ENCODE measurements at places on chromosomes 2 and 18.

DNA sequence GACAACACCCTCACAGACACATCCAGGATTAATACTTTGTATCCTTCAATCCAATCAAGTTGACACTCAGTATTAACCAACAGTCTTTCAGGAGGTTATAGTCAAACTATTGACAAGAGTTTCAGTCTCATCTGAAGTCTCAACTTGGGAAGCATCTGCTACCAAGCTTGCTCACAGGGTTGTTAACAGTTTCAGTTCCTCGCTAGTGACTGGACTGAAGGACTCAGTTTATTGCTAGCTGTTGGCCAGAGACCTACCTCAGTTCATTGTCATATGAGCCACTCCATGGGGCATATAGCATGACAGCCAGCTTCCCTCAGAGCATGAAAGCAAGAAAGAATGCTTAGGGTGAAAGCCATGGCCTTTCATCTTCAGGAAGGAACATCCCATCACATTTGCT lies 228.6 kb downstream of the EPHA4 start:
- DNase-seq = no peak

DNA sequence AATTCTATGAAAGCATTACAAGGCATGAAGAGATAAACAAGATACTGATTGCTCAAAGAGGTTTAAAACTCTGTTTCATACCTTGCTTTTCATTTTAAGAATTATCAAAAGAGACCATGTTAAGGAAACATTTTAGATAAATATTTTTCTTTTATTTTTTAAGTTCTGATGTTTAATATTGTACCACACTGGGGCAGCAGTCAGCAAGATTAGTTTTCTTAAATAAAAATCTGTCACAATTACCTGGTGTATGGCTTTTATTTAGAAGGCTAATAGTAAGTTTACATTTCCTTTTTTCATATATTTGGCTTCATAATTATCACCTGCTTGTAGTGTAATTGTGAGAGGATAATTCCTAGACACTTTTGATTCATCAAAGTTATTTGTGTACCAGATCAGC lies 46.4 kb downstream of the ZNF804A start:
- DNase-seq = peak; percentile 31

DNA sequence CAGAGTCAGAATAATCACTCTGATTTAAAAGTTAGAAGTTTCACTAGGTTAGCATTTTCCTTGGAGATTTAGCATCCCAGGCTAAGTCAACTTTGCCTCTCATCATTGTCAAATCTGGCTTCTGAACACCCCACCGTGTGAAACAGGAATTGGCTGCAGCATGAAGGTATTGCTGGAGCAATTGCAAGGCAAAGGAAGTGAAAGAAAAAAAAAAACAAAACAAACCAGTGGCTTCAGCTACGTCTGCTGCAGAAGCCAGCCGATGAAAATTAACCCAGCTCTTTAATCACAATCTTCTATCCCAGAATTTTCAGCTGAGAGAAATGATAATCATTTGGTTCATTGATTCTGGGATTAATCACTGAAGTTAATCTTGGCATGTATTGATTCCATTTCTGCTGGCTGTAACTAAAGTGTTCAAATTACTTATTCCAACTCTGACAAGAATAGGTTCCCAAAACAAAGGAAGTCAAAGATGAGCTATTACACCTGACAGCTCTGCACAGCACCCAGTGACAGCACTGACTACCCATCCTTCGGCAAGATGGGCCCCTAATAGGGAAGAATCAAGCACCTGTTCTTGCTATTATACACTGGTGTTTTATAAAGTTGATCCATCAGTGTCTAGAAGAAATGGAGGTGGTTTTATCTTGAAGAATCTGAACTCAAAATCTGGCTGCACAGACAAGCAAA lies 42.7 kb upstream of the REG3G start:
- no peak for DNase-seq

GRCh38 chr2:60316381-60317033 lies 236.9 kb downstream of the BCL11A start:
- no peak for DNase-seq

GRCh38 chr18:38526922-38527321 lies 961.3 kb upstream of the CELF4 start:
- no peak for DNase-seq

DNA sequence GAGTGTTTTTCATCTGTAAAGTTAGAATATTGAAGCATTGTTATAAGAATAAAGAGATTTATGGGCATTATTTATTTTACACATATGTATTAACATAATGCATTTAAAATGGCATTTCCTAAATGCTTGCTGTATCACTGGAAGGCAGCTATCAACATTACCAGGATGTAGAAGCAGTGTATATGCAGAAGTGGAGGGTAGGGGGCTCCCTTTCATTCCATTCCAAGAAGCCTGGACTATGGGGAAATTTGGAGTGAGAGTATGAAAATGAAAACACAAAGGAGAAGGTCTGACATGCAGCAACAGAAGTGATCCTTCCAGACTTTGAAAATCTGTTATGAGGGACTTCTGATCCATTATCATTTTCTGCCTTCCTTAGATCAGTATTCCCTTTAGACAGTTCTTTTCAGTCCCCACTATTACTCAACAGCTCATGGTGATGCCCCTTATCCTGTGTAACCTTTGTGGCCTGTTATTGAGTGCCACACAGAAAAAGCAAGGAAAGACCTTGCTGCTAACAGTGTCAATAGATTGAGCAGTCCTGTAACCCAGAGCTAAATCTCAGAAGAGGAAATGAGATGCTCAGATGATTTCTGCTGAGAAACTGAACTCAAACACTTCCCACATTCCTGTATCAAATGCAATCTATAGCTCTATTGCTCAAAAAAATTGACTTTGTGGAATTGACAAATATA lies 216.6 kb downstream of the HNMT start:
- DNase-seq = no peak

- no peak for DNase-seq
Measured at GRCh38 chr2:157318884-157319283, 6.7 kb downstream of the ERMN start.

DNA sequence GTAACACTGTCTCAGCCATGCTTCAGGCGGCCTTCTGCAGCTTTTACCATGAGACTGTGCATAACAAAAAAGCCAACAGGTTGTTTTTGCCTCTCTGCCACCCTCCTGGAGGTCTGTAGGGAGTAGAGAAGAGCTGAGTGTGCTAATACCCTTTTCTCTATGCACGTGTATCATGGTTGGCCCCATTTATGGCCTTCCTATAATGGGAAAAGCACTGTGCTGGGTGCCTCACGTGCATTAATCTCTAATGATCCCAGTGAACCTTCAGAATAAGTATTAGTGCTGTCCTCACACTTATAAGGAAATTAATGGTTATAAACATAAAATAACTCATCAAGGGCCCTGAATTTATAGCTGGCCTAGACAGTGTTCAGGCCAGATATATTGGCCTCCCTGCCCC lies 164.2 kb downstream of the CDH20 start:
- DNase-seq = no peak

GRCh38 chr2:160110674-160111239 lies 48.3 kb upstream of the PLA2R1 start:
- no peak for DNase-seq

DNA sequence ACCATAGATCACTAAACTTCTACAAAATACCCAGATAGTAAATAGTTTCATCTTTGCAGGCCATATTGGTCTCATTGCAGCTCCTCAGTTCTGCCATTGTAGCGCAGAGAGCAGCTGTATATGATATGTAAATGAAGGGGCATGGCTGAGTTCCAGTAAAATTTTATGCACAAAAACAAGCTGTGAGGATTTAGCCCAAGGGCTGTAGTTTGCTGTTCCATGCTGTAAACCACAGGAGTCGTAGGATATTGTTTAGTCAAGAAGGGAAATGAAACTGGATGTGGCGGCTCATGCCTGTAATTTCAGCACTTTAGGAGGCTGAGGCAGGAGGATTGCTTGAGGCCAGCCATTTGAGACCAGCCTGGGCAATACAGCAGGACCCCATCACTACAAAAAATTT lies 83.0 kb downstream of the MGAT5 start:
- no peak for DNase-seq

DNA sequence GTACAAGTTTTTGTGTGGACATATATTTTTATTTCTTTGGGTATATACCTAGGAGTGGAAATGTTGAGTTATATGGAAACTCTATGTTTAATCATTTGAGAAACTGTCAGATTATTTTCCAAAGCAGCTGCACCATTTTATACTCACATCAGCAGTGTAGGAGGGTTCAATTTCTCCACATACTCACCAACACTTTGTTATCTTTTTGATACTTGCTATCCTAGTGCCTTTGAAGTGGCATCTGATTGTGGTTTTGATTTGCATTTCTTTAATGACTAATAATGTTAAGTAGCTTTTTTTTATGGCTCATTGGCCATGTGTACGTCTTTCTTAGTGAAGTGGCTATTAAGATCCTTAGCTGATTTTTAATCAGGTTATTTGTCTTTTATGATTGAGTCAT lies 64.7 kb upstream of the SLC8A1 start:
- DNase-seq = no peak

GRCh38 chr18:44626807-44627206 lies 53.9 kb upstream of the SETBP1 start:
- no peak for DNase-seq

- DNase-seq = peak; percentile 46
Measured at GRCh38 chr2:239275847-239276831, 124.7 kb downstream of the HDAC4 start.

GRCh38 chr2:207960090-207960489 lies 65.2 kb downstream of the PLEKHM3 start:
- no peak for DNase-seq

GRCh38 chr2:227607941-227608340 lies 6.7 kb downstream of the SCYGR3 start:
- DNase-seq = no peak

DNA sequence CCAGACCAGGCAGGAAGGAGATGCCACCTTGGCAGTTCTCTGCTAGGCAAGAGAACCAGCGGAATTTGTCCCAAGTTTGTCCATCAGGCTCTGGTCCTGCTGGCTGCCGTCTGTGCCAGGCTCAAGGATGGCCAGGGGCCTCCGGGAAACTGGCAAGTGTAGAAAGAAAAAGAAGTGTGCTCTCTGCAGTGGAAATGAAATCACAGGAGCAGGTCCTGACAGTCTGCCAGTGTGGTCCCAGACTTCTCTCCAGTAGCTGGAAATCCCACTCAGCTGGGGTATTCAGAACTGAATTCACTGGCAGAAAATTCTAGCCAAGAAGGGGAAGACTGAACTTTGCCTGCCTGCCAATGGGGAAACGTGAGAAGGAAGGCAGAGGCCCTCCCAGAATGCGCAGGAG lies 91.0 kb downstream of the STPG4 start:
- no peak for DNase-seq

DNA sequence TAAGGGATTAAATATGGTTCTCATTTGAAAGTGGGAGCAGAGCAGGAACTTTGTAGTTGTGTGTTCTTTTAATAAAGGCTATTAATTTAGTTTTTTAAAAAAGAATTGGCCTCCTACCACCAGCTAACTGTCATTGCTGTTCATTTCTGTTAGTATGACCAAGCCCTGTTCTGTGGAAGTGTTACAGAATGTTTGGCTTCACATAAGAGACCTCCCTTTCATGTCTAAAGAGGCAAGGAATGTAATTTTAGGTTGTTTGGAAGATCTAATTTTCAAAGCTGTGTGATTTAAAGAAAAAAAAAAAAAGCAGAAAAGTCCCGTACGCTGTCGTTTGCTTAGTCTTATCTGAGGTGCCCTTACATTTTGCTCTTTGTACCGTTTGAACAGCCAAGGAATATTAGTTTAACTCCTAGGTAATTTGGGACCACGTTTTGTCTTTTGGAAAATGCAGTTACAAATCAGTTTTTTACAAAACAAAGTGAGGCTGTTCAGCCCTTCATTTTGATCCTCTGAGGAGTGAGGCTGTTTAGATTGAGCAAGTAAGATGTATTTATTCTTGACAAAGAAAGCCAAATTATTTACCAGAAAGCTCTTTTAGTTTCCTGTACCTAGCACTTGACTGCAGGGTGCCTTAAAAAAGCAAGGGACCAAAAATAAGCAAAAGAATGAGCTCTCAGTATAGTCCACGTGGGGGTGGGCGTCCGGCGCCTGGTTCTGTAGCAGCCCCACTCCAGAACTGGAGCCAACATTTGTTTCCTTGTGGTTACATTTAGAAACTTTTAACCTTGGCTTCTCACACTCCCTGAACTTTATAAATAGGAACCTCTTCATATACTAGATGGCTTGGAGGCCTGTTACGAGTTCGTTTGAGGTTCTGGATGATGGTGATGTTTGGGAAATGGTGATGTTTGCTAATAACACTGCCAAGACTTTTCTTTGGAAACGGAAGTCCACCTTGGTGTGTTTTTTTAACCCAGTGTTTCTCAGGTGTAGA lies 136.2 kb downstream of the FMNL2 start:
- DNase-seq = no peak

DNA sequence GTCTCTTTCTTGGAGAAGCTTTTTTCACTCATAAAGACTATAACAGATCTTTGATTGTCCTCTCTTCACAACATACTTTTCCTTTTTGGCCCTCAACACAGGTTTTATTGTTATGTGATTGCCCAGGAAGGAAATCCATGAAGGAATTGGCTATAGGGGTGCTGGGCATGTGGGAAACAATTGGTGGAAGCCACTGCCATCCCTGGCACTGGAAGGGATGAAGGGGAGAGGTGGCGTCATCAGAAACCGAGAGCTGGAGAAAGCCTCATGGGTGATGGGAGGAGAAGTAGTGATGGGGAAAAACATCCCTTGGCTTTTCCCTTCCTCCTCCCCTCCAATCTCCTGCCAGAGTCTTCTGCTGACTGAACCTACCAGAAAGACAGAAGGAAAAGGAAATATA lies 106.2 kb downstream of the SPOPL start:
- DNase-seq = no peak

GRCh38 chr2:179751163-179751809 lies 110.1 kb downstream of the ZNF385B start:
- peak; percentile 45 for DNase-seq

DNA sequence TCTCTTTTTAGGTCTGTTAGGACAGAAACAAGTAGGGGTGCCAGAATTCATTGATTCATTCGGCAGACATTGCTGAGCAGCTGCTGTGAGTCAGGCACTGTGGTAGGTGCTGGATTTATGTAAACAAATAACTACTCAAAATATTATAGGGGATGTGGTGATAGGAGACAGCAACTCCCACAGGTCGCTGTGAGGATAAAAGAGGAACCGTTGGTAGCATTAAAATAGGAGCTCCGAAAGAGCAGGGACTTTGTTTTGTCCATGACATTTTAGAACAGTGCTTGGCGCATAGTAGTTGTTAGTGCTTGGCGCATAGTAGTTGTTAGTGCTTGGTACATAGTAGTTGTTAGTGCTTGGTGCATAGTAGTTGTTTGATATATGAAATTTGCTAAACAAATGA lies 29.2 kb downstream of the ATP6V1C2 start:
- DNase-seq = peak; percentile 3

- DNase-seq = peak; percentile 2
Measured at GRCh38 chr2:38875227-38875575, 533 bp downstream of the DHX57 start.

- DNase-seq = peak; percentile 52
Measured at GRCh38 chr2:55431982-55432627, 12.4 kb upstream of the CCDC88A start.

- peak; percentile 79 for DNase-seq
Measured at GRCh38 chr2:119240311-119241204, 16.9 kb downstream of the STEAP3 start.

DNA sequence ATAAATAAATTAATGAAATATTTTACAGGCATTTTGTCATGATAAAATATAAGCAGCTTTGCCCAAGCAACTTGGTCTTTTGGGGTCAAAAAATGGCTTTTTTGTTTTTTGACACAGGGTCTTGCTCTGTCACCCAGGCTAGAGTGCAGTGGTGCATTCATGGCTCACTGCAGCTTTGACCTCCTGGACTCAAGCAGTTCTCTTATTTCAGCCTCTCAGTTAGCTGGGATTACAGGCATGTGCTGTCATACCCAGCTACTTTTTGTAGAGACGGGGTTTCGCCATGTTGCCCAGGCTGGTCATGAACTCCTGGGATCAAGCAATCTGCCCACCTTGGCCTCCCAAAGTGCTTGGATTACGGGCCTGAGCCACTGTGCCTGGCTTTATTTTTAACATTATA lies 51.0 kb downstream of the ABI2 start:
- no peak for DNase-seq
